KBM-7 (cell line): ENCODE measurements at places on chromosomes 3 and 15.

DNA sequence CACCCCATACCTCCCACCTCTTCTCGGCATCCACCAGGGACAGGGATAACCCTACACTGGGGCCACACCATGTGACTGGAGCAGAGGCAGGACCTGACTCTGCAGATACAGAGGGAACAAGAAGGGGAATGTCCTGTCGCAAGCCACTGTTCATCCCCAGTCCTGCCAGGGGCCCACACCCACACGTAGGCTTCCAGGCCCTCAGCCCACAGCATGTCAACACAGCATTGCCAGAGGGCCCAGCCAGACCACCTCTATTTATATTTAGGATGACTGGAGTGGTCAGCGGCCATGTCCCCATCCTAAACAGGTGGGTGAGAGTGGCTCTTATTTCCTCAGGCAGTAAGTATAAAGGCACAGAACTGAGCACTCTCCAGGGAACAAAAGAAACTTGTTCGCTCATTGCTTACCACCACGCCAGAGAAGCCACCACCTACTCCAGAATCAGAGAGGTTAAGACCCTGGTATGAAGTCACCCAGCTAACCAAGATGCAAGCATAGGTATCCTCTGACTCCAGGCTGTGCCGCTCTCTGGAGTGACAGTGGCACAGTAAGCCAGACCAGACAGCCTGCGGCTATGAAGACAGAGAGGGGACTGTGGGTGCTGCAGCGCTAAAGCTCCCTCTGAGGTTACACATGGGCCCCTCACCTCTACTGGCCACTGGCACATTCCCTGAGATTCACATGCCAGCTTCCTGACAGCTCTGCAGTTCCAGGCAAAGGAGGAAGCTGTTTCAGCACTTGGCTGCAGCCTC is 67.9 kb downstream of the LRIG1 start:
- peak; percentile 34 for DNase-seq

- DNase-seq: no peak
Observed at GRCh38 chr3:46892285-46893145, 15.0 kb downstream of the PTH1R start.

GRCh38 chr3:139455855-139456254 is 20.5 kb downstream of the RBP2 start:
- no peak for DNase-seq

DNA sequence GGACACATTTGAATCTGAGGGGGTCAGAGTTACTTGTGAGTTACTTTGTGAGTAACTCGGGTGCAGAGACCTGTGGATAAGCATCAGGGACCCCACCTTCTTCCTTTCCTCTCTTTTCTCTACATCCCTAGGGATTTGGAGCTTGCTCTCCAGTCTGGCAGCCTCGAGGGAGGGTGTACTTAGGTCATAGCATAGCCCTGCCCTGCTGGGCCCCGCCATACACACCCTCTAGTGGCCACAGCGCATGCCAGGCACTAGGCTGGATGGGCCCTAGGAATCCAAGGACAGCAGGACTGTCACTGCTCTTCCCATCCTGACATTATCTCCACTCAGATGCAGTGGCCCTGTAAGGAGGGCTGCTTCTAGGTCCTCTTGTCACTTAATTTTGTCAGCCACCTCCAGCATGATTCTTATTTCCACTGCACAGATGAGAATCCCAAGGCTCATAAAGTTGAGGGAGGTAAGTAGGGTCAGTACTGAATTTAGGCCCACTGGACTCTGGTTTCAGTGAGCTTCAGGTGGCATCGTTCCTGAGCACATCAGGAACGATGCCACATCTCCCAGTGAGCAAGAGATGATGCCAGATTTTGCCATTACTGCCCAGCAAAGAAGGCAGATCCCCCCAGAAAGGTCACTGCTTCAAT is 3.6 kb upstream of the SMAD6 start:
- peak; percentile 81 for DNase-seq

GRCh38 chr15:83533410-83533962 is 86.3 kb downstream of the SH3GL3 start:
- DNase-seq: no peak

DNA sequence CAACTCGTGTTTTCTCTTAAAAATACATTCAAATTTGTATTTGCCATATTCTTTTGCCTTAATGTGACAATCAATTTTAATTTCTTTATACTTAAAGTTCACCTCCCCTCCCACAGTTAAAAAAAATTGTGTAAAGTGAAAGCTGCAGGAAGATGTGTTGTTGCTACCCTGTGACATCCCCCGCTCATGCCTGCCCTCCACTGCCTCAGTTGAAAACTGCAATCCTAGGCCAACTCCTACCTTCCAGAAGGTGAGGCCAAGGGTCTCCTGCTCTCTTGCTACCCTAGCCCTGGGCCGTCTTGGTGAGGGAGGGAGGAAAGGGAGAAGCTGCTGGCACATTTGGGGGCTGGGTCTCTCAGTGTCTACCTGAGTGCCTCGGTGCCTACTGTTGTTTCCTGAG is 57.0 kb upstream of the CMTM7 start:
- peak; percentile 17 for DNase-seq

GRCh38 chr3:52851348-52851747 is 16.5 kb upstream of the MUSTN1 start:
- DNase-seq: peak; percentile 79

DNA sequence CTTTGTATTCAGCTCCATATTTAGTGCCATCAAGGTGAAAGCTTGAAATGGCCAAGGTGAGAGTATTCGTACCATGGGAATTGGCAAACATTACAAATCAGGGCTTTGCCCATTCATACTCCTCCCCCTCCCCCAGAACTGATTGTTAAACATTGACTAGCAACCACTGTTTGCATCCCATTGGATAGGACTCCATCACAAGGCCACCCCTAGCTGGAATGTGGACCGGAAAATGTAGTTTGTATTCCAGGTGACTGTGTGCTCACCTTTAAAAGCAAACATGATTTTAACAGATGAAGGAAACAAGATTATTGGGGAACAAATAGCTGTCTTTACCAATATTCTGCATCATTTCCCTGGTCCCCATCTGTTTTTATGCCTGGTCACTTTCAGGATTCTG is 14.1 kb downstream of the ST3GAL6 start:
- DNase-seq: no peak

- DNase-seq: no peak
Observed at GRCh38 chr3:14510838-14511622, 29.1 kb downstream of the GRIP2 start.

- peak; percentile 44 for DNase-seq
Observed at GRCh38 chr15:41832875-41833274, 5.0 kb downstream of the JMJD7 start.

- peak; percentile 40 for DNase-seq
Observed at GRCh38 chr3:98893740-98894139, 7.8 kb downstream of the DCBLD2 start.

GRCh38 chr15:20353966-20354883 is 187.4 kb downstream of the GOLGA6L6 start:
- no peak for DNase-seq

- no peak for DNase-seq
Observed at GRCh38 chr15:40063563-40064011, 24.6 kb upstream of the SRP14 start.

- no peak for DNase-seq
Observed at GRCh38 chr15:33131552-33132232, 62.8 kb downstream of the FMN1 start.

DNA sequence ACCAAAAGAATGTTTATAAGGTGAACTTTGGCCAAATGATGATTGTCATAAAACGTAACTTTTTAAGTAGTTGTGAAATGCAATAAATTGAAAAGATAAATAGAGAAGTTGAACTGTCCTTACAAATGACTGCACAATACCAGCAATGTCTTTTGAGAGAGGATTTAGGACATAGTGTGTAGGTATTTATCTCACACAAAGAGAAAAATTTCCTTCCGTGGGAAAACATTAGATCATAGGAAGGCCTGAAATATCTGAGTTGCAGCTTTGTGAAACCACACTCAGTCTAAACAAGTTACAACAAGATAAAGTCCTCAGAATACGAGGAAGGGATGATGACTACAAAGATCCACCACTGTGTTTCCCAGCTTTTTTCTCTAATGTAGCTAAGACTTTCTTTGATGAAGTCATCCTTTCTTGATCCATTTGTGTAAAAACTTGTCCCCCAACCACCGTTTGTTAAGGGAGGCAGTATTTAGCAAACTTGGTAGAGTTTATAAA is 16.0 kb downstream of the ROBO2 start:
- no peak for DNase-seq

GRCh38 chr3:171811295-171811912 is 1.1 kb upstream of the PLD1 start:
- no peak for DNase-seq

- DNase-seq: no peak
Observed at GRCh38 chr3:111751961-111752360, 107.1 kb upstream of the PHLDB2 start.

GRCh38 chr3:52217409-52217805 is 8.0 kb downstream of the TLR9 start:
- no peak for DNase-seq

DNA sequence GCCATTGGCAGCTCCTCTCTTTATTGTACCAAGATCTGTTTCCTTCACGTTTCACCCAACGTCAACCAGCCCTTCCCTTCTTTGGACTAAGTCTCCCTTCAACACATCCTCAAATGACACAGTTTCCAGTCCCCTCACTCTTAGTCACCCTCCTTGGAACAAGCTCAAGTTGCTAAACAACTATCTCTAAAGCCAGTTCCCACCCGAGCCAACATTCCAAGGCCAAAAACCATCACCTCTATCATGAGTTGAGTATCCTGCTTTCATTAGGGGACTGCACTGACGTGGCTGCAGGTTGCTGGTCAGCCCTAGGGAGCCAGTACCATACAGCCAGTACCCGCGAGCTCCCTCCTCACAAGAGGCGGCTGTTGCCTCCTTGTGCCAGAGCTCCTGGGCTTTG is 73.8 kb downstream of the LIPC start:
- DNase-seq: no peak

- DNase-seq: no peak
Observed at GRCh38 chr3:41000471-41000870, 198.8 kb upstream of the CTNNB1 start.

- no peak for DNase-seq
Observed at GRCh38 chr3:49602877-49603411, 48.7 kb downstream of the BSN start.

DNA sequence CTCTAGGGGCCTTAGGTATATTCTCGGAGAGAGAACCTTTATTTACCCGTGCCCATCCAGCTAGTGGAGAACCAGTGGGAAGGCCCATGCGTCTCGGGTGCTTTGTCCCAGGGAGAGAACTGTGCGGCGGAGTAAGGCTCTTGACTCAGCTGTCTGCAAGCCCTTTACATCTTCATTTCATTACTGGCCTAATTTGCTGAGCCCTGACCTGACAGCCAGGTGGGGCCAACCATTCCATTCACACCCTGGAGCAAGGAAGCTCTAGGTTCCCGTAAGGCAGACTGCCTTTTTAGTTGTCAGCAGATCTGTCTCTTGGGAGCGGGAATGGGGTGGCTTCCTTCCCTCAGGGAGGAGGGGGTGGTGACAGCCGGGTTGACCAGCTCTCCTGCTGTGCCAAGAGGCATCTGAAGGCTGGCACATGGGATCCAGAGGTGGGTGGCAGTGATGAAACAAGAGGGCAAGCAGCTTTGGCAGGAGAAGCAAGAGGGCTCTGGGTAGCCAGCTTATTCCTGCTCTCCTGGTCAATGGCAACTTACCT is 36.4 kb downstream of the SV2B start:
- DNase-seq: no peak

GRCh38 chr15:52050416-52050815 is 31.4 kb downstream of the MAPK6 start:
- DNase-seq: no peak

GRCh38 chr3:43894176-43895049 is 203.7 kb downstream of the ABHD5 start:
- no peak for DNase-seq

DNA sequence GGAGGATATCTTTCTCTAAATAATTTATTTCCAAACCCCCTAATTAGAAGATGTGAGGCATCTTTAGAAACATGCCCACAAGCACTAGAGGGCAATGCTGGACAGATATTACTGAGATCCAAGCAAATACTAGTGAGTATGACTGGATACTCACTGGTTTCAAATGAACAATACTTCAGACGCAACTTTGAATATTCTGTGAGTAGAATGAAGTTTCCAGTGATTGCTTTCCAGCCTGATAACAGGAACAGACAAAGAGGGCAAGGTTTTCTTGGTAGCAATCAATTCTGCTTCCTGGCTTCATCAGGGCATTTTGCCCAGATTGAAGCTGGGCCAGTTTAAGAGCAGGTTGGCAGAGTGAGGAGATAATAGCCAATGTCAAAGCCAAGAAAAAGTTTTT is 442.6 kb upstream of the PDZRN3 start:
- DNase-seq: no peak

DNA sequence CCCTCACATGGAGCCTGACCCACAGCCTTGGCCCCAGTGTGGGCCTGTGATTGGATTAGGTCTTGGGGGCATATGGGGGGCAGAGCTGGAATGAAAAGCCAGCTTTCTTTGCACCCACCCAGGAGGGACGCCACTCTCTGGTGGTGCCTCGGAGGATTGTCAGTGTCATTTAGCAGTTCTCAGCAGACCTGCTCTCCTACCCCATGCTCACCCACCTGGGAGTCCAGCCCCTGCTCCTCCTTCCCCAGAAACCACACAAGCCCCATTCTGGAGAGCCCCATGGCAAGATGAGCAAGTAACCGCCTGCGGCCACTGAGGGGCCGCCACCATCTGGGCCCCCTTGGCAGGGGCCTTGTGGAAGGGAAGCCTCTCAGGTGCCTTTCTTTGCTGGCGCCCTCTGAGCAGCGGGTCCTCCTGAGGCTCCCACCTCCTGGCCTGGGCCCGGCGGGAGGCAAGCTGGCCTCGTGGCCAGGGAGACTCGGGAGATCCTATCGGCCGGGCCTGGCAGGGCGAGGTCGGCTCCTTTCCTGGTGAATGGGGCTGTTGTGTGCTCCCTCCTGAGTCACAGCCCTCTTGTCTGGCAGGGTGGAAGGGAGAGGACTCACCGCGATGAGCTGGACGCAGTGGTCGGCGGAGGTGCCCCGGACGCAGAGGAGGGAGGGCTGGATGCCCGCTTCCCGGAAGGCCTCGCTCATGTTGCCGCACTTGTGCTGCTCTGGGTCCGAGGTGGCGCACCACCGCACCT is 2.3 kb downstream of the MELTF start:
- DNase-seq: no peak

DNA sequence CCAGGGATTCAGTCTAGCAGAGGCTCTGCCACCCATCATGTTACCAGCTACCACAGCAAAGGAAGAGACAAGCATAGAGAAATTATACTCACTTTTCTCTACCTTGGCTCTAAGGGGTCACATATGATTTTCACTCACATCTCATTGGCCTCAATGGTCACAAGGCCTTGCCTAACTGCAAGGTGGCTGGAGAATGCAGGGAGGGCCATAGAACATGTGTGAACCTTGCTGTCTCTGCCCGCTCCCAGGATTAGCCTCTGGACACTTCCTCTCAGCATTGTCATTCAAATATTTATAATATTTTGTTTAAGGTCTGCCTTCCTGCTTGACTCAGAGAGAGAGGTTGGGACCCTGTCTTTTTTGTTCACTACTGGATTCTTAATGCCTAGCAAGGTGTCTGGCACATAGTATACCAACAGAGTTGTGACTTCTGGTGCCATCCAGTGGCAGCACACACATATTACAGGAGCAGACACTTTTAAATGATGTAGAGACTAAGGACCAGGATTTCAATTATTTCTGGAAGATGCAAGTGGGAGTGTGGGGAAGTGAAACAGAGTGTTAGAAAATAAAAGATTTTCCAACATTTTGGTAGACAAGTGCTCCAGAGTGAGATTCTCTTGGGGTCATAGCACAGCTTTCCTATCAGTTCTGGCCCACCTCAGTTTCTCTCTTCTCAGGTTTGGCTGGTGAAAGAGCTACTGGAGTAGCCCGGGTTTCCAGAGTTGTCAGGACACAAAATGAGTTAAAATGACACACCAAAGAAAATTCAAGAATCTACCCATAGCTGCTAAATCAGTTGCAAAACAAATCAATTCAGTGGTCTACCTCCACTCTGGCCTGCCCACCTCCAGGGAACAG is 119.0 kb upstream of the RASGRP1 start:
- peak; percentile 62 for DNase-seq
